ENCODE measurements at places on chromosomes 3 and 15.

DNA sequence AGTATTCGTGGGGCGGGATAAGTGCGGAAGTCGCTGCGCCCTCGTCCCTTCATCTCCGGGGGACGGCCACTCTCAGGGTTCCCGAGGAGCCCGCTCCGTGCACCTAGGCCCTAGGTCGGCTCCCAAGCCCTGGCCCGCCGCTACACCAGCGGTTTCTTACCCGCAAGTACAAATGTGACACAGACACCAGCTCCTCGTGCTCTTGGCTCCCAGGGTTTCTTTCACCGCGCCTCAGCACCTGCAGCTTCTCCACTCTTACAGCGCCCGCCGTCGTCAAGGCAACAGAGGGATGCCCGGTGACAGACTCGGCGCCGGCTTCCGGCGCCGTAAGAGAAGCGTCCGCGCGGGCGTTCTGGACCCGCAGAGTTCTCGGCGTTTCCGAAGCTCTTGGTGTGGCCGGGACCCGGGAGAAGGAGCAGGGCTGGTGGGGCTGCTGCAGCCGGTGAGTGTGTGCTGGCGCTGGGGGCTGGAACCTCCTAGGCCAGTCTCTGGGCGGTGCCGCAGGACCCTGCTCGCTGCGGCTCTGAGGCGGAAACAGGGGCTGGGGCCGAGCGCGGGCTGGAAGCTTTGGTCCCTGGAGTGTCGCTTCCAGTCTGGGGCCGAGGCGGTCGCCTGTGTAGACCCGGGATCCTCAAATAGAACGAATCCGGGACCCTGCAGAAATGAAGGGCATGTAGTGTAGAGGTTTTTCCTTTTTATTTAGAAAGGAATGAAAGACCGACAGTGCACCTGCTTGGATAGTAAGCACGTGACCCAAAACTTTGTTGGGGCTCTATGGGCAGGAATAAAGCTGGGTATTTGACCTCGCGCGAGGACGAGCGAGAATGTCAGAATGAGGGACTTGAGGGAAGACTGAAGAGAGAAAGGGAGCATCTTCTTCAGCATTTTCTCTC is 155.4 kb upstream of the GOLGA6L4 start:
- H3K27me3 ChIP-seq, result no peaks in the 10 kb centered on the region
- peaks cover 20% of the 10 kb centered on the region for H3K4me1 ChIP-seq
- no peak overlapping the region for H3K27ac ChIP-seq
- peak overlapping the region; percentile 61 for H3K4me3 ChIP-seq

DNA sequence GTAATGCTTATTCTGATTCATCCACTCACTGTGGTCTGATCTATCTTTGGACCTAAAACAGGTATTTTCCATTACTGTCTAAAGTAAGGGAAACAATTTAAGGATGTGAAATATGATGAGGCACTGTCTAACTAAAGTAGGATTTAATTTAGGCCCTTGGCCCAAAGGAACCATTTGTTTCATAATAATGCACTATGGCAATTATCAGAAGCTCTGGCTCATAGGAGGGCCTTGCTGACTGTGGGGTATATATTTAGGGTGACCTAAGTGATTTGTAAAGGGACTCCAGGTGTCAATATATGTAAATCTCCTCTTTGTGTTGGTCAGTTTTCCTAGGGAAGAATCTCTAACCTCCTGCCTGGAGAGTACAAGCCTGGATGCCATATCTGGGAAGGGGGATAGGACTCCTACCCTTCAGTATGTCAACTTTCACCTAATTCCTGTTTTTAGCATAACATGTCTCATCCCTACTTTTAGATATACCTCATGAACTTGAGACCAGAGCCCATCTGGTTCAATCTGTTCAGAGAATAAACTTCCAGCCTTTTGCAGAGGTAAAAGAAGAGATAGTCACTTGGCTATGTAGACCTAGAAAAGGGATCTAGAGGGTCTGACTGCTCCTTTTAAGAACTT is 20.1 kb downstream of the DET1 start:
- no peak overlapping the region for H3K27ac ChIP-seq
- peaks cover 19% of the 10 kb centered on the region for H3K36me3 ChIP-seq
- H3K27me3 ChIP-seq, result no peaks in the 10 kb centered on the region
- DNase-seq, result no peak
- H3K4me3 ChIP-seq, result no peak overlapping the region

- no peaks in the 10 kb centered on the region for H3K36me3 ChIP-seq
- H3K4me1 ChIP-seq, result no peaks in the 10 kb centered on the region
- DNase-seq, result no peak
Measured at GRCh38 chr15:100461049-100461448, 67.7 kb downstream of the CERS3 start.

- peaks cover 4% of the 10 kb centered on the region for H3K36me3 ChIP-seq
- peaks cover 29% of the 10 kb centered on the region for H3K4me1 ChIP-seq
- no peak overlapping the region for H3K4me3 ChIP-seq
- DNase-seq, result peak; percentile 52
Measured at GRCh38 chr15:74038707-74039655, 43.4 kb downstream of the GOLGA6A start.

- H3K4me3 ChIP-seq, result no peak overlapping the region
- no peaks in the 10 kb centered on the region for H3K27me3 ChIP-seq
- H3K27ac ChIP-seq, result no peak overlapping the region
- no peaks in the 10 kb centered on the region for H3K4me1 ChIP-seq
Measured at GRCh38 chr3:128693696-128694095, 32.3 kb upstream of the RAB7A start.

- no peak for DNase-seq
- H3K4me3 ChIP-seq, result no peak overlapping the region
- H3K27me3 ChIP-seq, result no peaks in the 10 kb centered on the region
- no peaks in the 10 kb centered on the region for H3K4me1 ChIP-seq
- H3K27ac ChIP-seq, result no peak overlapping the region
Measured at GRCh38 chr15:26439681-26440080, 333.2 kb downstream of the GABRB3 start.

- H3K36me3 ChIP-seq, result no peaks in the 10 kb centered on the region
- no peaks in the 10 kb centered on the region for H3K4me1 ChIP-seq
- no peaks in the 10 kb centered on the region for H3K27me3 ChIP-seq
- DNase-seq, result no peak
- H3K27ac ChIP-seq, result no peak overlapping the region
Measured at GRCh38 chr3:58508437-58508836, 16.5 kb downstream of the KCTD6 start.

- H3K27ac ChIP-seq, result no peak overlapping the region
- no peaks in the 10 kb centered on the region for H3K36me3 ChIP-seq
- no peaks in the 10 kb centered on the region for H3K27me3 ChIP-seq
- H3K4me1 ChIP-seq, result no peaks in the 10 kb centered on the region
- no peak overlapping the region for H3K4me3 ChIP-seq
Measured at GRCh38 chr3:120622870-120623726, 27.0 kb downstream of the NDUFB4 start.

DNA sequence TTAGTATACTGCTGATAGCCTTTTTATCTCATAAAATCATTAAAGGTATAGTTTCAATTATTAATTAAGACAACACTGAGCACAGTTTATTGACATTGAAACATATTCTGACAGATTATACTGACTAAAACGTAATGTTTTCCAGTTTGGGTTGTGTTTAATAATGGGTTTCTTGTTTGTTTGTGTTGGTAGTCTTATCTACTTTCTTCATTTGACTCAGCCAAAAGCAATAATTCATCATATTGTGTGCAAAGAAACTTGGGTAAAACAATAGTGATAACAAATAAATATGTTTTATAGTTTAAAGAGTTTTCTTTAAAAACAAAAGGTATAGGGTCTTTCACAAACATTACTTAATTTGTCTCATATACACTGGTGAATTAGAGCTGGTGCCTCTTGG is 629.2 kb upstream of the AGTR1 start:
- no peaks in the 10 kb centered on the region for H3K4me1 ChIP-seq
- H3K27me3 ChIP-seq, result no peaks in the 10 kb centered on the region
- no peak for DNase-seq
- no peak overlapping the region for H3K27ac ChIP-seq
- no peaks in the 10 kb centered on the region for H3K36me3 ChIP-seq
